ENCODE measurements at places on chromosomes 2 and 18.

DNA sequence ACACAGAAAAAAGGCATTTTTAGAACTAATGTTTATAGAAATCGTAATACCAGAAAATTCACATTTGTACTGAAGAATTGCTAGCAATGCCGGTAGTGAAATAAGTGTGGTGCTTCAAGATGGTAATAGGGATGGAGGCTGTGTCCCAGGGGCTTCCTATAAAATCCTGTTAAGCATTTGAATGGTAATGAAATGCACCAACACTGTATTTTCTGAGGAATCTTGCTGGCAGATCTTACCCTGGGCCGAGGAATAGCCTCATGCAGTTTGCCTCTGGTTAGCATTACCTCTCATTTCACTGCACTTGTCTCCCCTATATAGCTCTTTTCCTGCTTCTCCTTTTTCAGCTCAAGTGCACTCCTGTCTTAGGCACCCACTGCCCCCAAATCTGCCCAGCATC lies 501.6 kb upstream of the NRP2 start:
- DNase-seq: no peak

GRCh38 chr18:63137999-63138435 lies 181.6 kb downstream of the BCL2 start:
- DNase-seq: peak; percentile 92

DNA sequence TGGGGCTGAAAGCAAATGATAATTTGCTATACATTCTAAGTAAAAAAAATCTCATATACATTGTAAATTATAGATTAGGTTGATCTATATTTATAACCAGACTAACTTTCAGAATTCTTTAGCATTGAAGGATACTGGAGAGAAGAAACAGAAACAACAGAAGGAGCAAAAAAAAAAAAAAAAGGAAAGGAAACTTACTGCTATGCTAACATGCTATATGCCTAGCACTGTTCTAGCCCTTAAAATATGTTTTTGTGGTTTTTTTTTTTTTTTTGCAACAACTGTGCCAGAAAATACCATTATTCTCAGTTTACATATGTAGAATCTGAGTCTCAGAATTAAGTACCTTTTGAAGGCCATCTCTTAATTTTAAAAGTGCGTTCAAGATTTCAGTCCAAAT lies 204.9 kb upstream of the MC4R start:
- no peak for DNase-seq

- DNase-seq: no peak
Observed at GRCh38 chr18:55605733-55606338, 17.8 kb upstream of the TCF4 start.

- DNase-seq: no peak
Observed at GRCh38 chr2:205932861-205933260, 153.1 kb downstream of the INO80D start.

DNA sequence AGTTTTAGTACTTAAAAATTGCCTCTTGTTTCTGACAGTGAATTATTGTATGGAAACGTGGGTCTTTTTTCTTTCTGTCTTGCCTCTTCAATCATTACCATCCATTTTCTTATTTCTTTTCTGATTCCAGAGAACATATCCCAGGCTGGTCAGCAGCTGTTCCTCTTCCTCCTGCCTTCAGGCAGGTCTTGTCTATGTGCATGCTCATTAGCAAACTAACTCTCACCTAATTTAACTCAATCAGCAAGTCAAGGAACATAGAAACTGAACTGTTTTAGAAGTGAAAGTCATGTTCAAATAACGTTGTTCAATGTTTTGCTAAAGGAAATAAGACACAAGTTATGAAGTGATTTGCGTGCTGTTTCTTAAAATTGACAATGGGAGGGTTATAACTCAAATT lies 241.5 kb downstream of the PTGR3 start:
- no peak for DNase-seq

Data from common myeloid progenitor, CD34-positive (primary cell).